ENCODE measurements at places on chromosomes 11 and 22. TPM values are rescaled to one million over a fixed set of nuclear protein-coding genes. Genes with fewer than 3 reads are reported as not detected.

Gene RFPL3
- total RNA-seq: not detected

Gene RIC3
- total RNA-seq: 11.0 TPM

Gene XKR3
- total RNA-seq: not detected

Gene OR2D2
- total RNA-seq: not detected

Gene RAB6A
- total RNA-seq: 111 TPM

- DNase-seq: no peak
Observed at GRCh38 chr11:59708537-59708936, 5.1 kb downstream of the OR10V1 start.

DNA sequence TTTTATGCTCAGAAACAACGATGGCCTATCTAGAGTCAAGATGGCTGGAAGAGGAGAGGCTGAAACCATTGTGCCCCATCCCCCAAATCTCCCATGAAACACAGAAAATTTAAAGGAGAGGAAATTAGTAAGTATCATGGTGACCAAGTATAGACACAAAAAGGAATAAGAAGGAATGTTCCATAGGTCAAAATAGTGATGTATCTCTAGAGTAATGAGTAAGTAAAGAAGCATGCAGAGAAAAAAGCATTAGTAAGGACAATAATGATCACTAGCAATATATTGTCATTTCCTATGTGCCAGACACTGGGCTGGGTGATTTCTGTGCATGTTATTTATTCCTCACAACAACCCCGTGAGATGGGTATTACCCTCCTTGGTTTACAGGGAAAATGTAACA, 2.6 kb upstream of the SLC22A24 start:
- no peak for DNase-seq

GRCh38 chr11:110029714-110030113, 63.5 kb upstream of the ZC3H12C start:
- no peak for DNase-seq

- DNase-seq: peak; percentile 85
Observed at GRCh38 chr22:24107661-24108060, 73.6 kb upstream of the SUSD2 start.

GRCh38 chr11:62399878-62400266, 19.0 kb upstream of the SCGB1A1 start:
- DNase-seq: no peak

All from heart left ventricle (tissue), 16 donors.